CD4-positive, alpha-beta T cell (primary cell): ENCODE measurements at places on chromosomes 13 and 19. TPM values are rescaled to one million over a fixed set of nuclear protein-coding genes. Genes with fewer than 3 reads are reported as not detected.

- no peak for DNase-seq
Observed at GRCh38 chr13:100124265-100124664, 35.4 kb downstream of the PCCA start.

GRCh38 chr19:33727331-33727998 is 69.2 kb upstream of the KCTD15 start:
- DNase-seq = no peak

- DNase-seq = peak; percentile 18
Observed at GRCh38 chr13:20525144-20525600, 485 bp downstream of the CRYL1 start.

- no peak for DNase-seq
Observed at GRCh38 chr13:67934617-67935330, 704.6 kb upstream of the PCDH9 start.

- DNase-seq = no peak
Observed at GRCh38 chr19:1540365-1540925, 16.6 kb downstream of the PLK5 start.

DNA sequence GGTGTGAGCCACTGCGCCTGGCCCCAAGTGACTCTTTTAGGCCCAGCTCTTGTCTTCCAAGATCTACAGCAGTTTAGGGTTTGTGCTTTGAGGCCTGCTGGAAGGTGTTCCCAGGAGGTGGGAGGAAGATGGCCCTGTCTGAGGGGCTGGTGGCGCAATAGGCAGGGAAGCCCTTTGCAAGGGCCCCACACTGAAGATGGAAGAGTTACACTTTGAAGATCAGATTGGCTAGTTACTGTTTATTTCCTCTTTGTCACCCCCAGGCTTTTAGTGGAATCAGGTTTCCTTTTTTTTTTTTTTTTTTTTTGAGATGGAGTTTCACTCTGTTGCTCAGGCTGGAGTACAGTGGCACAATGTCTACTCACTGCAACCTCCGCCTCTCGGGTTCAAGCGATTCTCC is 1.9 kb upstream of the RABAC1 start:
- DNase-seq = no peak

DNA sequence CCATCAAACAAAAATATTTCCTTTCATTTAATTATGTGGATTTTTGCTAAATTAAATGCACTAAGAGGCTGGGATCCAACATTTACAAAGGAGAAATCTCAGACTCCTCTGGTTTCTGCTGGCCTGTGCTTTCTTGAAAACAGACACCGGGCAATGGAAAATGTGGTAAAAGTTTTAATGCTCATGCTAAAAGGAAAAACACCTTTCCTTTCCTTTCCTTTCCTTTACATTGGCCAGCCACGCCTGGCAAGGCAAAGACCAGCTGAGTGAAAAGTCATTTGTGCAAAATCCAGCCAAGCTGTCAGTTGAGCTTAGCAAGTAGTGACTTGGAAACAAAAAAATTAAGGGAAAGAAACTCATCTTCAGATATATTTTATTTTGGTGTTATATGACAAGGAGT is 240.3 kb downstream of the LACC1 start:
- no peak for DNase-seq

DNA sequence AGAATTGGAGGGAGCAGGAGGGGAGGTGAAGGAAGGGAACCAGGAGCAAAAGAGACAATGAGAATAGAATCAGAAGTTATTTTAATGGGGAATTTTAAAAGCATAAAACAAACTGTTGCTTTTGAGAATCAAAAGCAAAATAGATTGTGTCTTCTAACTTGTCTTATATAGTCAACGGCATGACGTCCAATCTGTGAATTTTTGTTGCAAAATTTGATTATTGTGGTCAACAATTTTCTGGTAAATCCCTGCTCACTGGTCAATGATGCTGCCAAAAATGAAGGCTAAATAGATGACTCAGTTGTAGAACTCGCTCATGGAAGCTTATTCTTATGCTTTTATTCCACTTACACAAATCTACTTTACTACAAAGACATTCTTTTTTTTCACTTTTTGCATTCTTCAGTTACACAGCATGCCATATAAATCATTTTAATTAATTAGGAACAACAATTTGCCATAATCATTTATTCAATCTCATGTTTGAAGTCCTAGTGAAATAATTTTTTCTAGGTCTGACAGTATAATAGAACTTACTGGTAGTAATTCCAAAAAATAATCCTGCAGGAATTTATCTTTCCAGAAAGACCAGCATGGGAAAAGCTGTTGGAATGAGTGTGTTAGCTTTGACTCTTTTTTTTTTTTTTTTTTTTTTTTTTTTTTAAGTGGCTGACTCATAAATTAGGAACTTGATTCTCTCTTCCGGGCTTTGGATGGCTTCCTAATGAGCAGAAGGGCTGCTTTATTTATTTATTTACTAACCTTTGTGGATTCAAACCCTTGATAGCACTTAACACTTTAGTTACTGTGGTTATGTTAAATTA is 256.9 kb downstream of the SPRY2 start:
- no peak for DNase-seq

DNA sequence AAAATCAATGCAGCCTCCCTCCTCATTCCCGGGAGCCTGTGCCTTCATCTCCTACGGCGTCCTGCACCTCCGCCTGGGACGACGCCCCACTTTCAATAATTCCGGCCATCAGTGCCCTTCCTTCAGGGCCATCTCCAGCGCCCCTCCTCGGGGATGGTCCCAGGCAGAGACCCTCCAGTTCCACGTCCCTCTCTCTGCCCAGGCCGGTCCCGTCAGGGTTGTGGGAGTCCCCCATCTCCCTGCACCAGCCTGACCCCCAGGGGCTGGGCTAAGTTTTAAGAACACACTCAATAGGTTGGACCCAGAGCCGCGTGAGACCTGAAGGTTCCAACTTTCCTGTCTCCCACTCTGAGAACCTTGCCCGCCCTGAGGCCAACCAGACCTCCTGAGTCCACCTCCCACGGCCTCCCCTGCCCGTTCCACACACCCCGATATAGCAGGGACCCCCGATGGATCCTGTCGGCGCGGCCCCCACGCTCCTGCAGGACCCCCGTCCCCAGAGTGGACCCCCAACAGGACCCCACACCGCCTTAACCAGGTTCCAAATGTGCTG is 646 bp downstream of the TMEM161A start:
- DNase-seq = no peak

GRCh38 chr13:29758531-29759114 is 91.8 kb downstream of the UBL3 start:
- DNase-seq = peak; percentile 13

DNA sequence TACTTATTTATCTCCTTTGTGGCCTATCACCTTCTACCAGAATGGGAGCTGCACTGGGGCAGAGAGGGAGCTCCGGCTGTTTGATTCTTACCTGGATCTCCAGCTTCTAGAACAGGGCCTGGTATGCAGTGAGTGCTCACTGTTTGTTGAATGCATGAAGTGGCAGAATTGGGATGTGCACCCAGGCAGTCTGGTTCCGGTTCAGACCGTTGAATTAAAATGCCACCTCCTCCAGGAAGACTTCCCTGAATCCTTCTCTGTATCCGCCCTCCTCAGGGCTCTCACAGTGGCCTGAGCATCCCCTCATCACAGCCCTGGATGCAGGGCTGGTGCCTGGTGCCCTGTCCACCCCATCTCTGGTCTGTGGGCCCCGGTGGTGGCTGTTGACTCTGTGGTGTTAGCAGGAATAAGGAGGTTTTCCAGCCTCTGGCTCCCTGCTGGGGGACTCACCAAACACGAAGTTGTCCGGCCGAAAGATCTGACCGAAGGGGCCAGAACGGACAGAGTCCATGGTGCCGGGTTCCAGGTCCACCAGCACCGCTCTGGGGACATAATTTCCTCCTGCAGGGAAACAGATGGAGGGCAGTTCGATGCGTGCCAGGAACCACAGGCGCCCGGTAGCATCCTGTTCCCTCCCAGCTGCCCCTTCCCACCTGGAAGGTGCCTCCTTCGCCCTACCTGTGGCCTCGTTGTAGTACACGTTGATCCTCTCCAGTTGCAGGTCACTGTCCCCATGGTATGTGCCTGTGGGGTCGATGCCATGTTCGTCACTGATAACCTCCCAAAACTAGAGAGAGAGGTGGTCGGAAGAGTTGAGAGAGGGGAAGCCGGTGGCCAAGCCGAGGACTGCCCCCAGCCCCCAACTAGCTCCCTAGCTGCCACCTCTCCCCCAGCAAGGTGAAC is 1.0 kb downstream of the TUBB4A start:
- no peak for DNase-seq

- DNase-seq = no peak
Observed at GRCh38 chr13:114310956-114311355, 3.3 kb upstream of the CHAMP1 start.

GRCh38 chr19:53849237-53849676 is 18.4 kb upstream of the MYADM start:
- DNase-seq = no peak

DNA sequence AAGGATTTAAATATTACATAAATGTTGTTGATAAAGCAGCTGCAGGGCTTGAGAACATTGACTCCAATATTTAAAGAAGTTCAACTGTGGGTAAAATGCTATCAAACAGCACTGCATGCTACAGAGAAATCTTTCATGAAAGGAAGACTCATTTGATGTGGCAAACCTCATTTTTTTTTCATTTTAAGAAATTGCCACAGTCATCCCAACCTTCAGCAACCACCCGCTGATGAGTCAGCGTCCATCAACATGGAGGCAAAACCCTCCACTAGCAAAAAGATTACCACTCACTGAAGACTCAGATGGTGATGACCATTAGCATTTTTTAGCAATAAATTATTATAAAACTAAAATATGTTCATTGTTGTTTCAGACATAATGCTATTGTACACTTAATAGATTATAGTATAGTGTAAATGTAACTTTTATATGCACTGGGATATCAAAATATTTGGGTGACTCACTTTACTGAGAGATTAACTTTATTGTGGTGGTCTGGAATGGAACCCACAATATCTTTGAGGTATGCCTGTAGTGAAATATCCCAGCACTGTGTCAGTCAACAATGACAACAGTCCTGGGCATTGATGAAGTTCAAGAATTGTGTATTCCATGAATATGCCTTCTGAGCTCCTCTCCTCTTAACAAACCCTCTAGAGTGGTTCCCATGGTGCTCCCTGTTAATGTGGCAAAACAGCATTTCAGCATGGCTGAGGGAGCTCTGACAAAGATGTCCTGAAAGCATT is 52.4 kb upstream of the SOX21 start:
- DNase-seq = no peak

- no peak for DNase-seq
Observed at GRCh38 chr19:5356918-5357317, 16.3 kb upstream of the PTPRS start.

- no peak for DNase-seq
Observed at GRCh38 chr19:31114585-31114984, 234.7 kb downstream of the TSHZ3 start.

DNA sequence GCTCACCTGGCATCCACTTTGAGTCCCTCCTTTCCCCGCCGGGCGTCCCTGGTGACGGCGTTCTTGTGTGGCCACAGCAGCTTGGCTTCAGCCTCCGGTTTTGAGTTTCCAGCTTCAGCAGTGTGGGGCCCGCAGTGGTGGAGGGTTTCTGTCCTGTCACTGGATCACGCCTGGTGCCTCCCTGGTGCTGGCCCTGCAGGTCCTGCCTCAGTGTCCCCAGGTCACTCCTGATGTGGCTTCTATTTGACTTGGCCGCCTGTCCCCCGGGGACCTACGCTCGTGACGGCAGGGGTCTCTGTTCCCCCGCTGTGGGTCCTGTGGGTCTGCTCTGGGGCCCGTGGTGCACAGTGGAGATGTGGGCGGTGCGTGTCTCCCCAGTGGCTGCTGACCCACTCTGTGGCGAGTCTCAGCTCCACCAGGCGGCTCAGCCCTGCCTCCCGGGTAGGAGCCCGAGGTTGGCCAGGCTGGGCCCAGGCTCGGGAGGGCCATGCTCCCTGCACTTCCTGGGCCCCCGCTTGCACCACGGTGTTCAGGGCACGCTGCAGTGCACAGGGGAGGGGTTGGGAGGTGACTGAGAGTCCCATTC is 1.9 kb downstream of the ATP4B start:
- no peak for DNase-seq

- DNase-seq = no peak
Observed at GRCh38 chr19:14006766-14007562, 844 bp upstream of the RFX1 start.

DNA sequence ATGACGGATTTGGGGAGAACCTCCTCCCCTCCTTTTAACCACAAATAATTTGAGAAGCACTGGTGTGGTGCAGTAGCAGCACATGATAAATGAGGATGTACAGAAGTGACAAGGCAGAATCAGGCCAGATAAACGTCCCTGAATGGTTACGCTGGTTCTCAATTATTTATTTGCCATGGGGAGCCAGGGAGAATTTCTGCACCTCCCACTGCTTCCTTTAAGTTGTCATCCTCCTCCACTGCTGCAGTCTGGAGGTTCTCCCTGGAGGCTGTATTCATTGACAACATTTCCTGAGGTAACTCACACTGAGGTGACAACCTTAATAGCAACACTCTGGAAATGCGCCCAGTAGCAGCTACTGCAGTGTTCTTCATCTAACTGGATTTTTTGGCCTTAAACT is 308.9 kb upstream of the SLITRK1 start:
- no peak for DNase-seq

DNA sequence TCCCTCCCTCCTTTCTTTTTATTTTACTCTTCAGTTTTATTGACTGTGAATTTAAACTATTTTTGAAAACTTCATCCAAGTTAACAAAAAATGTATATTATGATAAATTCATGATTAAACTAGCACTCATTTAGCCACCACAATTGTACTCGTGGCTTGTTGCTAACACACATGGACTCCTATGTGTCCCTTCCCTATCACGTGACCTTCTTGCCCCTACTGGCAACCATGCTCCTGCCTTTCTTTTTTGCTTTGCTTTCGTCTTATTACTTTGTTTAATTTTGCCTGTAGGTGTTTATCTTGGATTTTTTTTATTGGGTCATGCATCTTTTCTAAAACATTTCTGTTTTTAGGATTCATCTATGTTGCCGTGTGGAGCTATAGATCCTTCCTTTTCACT is 8.2 kb downstream of the CLC start:
- no peak for DNase-seq

DNA sequence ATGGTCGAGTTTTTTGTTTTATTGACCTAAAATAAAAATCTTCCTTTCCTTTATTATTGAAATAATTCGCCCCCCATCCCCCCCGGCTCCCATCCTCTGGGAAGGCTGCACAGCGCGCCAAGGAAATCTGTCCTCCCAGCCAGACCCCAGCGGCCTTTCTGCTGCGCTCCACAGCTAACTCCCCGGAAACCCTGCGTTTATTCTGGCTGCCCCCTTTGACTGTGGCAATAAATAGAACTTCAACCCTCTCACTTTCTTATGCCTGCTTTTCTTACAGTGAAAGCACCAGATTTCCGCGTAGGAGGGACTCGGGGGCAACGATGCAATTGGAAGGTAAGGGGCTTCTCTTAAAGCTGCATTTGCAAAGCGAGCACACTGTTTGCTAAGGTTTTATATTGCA is 9.7 kb upstream of the C19orf12 start:
- DNase-seq = no peak

Gene PSG1
- not detected for total RNA-seq

Gene C1QTNF9B
- total RNA-seq = not detected

Gene ZNF442
- total RNA-seq = 0.52 TPM

Gene ZNF730
- total RNA-seq = not detected

Gene SLC27A1
- 3.0 TPM for total RNA-seq

Gene IL17D
- total RNA-seq = not detected

Gene TUBB4A
- total RNA-seq = 0.53 TPM

Gene ZIC2
- total RNA-seq = not detected

Gene PLEKHJ1
- 23.2 TPM for total RNA-seq

Gene ZNF320
- total RNA-seq = 7.4 TPM
